Stimulated activated CD8-positive, alpha-beta memory T cell treated with anti-CD3 and anti-CD28 coated beads, Interleukin-2, amount 100 ng/mL, for 1 hour (primary cell): ENCODE measurements at places on chromosomes 4 and X.

DNA sequence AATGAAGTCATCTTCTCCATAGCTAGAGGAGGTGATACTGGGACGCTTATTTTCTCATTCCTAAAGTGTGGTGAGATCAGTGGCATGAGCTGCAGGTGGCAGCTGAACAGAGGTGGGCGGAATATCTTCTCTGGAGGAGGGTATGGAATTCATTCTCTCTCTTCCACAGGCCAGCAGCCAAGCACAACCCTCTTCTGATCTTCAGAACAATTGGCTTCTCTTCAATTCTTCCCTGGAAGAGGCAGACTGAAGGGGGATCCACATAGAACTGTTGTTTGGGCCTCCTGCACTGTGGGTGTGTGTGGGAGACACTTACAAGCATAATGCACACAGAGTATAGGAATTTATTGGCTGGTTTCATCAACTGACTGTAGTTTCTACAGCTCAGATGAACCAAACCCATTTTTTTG, 180.4 kb upstream of the RASGEF1B start:
- no peak for DNase-seq

- DNase-seq = no peak
Measured at GRCh38 chrX:63330681-63331080, 20.5 kb downstream of the SPIN4 start.

DNA sequence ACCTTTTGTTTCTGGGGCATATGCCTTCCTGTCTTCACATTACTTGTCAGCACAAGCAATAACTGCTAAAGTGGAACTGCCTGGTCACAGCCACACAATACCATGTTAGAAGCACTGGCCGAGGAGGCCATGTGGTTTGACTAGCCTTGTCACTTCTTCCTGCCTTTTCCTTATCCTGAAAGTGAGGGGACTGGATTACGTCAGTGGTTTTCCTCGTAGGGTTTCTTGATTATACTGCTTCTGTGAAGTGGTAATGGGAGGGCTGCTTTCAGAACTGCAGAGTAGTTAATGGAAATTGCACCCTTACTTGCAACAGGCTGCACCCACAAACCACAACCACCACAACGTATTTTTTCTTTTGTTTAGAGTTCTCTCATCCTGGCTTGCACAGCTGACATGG, 26.6 kb downstream of the ZRSR2 start:
- peak; percentile 5 for DNase-seq

- DNase-seq = no peak
Measured at GRCh38 chr4:146998157-146998556, 52.5 kb upstream of the TTC29 start.

GRCh38 chr4:156662921-156663320, 308.7 kb downstream of the PDGFC start:
- no peak for DNase-seq
